ENCODE measurements at places on chromosomes 4 and X.

DNA sequence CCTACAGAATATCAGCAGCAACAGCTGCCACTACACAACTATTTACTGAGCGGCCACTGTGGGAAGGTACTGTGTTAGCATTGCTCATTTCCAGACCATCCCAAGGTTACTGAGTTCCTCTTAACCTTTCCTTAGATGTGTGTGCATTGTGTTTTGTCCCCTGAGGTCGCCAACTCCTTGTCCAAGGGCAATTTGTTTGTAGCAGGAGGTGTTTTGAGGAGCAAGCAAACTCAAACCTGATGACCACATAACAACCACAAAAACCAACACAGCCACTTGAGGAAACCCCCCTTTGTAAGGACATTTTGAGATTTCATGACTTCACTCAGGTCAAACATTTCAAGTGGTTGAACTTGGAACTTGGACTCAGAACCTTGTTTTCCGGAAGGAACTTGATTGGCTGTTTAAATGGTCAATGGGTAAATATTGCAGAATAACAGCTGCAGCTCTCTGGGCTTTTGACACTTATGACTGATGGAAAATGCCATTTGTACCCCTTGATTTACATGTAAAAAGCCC is 122.3 kb downstream of the MID1IP1 start:
- DNase-seq = no peak

DNA sequence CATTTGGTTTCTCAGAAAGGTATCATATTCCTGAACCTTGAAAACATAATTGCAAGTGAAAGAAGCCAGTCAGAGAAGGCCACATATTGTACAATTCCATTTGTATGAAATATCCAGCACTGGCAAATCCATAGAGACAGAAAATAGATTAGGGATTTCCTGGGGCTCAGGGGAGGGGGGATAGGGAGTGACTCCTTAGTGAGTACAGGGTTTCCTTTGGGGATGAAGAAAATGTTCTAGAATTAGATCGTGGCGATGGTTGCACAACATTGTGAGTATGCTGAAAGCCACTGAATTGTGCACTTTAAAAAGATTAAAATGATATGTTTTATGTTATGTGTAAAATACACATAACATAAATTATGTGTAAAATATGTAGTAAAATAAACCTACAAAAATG is 10.3 kb downstream of the XPNPEP2 start:
- DNase-seq = no peak

- DNase-seq = peak; percentile 25
Measured at GRCh38 chr4:168585168-168586091, 88.6 kb downstream of the PALLD start.

- DNase-seq = no peak
Measured at GRCh38 chr4:97349468-97350186, 793.6 kb downstream of the STPG2 start.

DNA sequence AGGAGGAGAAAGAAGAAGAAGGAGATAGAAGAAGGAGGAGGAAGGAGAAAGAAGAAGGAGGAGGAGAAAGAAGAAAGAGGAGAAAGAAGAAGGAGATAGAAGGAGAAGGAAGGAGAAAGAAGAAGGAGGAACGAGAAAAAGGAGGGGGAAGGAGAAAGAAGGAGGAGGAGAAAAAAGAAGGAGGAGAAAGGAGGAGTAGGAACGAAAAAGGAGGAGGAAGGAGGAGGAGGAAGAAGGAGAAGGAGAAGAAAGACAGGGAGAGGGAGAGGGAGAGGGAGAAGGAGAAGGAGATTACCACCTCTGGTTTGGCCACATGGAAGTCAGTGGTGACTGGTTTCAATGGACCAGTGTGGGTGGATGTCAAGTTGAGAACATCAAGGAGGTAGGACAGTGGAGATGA is 50.0 kb upstream of the VEGFD start:
- no peak for DNase-seq

DNA sequence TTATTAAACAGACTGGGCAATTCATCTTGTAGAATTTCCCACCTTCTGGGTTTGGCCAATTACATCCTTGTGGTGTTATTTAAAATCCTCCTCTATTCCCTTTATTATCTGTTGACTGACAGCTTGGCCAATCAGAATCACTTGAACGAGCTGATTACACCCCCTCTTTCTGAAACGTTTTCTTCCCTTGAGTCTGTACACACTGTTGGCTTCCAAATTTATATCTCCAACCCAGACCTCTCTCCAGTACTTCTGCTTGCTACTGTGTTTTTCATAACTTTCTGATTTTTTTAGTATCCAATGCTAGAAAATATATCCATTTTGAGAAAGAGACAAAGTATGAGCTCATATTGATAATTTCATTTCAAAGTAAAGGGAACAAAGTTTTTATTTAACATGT is 14.8 kb downstream of the CD38 start:
- DNase-seq = no peak

DNA sequence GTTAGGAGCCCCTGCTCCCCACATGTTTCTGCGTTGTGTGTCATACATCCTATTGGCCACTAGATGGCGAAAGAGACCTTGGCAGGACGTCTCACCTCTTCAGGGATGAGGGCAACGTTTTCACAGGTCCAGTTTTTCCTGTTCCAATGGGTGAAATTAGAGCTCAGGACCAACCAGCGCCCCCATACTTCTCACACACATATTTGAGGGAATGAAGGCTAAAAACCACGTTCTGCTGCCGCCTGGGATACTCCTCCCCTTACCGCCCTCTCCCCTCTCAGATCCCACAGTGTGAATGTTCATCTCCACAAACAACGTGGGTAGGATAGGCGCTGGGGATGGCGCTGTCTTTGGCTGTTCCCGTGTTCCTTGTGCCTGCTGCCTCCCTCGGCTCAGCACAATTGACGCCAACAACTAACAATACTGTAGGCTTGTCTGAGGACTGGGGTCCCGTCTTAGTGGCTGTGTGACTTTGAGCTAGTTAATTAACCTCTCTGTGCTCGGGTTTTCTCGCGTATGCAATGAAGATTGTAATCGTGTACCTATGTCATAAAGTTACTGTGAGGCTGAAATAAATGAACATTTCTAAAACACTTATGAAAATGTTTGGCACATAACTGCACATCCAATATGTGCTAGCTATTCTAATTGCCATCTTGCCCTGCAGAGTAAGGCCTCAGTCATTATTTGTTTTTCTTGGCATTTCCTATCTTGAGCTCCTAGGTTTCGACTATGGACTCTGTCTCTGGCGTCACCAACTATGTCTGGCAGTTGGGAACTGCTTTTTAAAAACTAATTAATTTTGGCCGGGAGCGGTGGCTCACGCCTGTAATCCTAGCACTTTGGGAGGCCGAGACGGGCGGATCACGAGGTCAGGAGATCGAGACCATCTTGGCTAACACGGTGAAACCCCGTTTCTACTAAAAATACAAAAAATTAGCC is 181.3 kb upstream of the STK26 start:
- DNase-seq = peak; percentile 5

GRCh38 chr4:83890816-83891215 is 354.9 kb downstream of the GPAT3 start:
- DNase-seq = no peak

DNA sequence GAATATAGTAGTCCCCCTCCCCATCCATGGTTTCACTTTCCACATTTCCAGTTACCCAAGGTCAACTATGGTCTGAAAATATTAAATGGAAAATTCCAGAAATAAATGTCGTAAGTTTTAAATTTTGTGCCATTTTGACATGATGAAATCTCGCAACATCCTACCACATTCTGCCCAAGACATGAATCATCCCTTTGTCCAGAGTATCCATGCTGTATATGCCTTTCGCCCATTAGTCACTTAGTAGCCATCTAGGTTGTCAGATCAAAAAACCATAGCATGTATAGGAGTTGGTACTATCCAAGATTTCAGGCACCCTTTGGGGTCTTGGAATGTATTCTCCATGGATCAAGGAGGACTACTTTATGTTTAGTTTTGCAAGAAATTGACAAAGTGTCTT is 8.3 kb downstream of the PRRG1 start:
- DNase-seq = no peak

DNA sequence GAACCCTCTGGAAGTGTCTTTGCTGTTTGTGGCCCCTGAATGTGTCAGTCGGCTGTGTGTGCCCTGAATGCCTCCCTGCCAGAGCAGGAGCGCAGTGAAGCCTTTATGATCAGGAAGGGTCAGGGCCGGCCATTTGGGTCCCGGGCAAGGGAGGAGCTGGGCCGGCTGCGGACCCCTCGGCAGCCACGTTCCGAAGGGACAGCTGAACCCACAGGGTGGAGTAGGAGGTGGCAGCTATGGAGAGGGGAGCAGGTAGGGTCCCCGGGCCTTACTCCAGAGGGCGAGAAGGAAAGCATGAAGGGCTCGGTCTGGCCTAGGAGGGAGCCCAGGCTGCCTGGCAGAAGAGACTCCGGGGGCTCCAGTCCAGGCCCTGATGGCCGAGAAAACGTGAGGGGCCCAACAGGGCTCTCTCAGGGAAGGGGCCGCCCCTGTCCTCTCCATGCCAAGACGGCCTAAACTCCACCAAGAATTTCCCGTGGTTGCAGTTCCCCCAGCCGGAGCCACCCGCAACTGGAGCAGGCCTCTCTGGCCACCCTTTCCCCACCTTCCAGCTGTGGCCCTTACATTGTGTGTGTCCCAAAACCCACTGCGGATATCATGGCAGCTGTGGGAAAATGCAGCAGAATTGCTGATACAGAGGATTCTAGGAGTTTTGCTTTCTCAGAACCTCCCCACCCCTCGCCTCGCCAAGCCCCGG is 182.2 kb upstream of the STK26 start:
- no peak for DNase-seq

DNA sequence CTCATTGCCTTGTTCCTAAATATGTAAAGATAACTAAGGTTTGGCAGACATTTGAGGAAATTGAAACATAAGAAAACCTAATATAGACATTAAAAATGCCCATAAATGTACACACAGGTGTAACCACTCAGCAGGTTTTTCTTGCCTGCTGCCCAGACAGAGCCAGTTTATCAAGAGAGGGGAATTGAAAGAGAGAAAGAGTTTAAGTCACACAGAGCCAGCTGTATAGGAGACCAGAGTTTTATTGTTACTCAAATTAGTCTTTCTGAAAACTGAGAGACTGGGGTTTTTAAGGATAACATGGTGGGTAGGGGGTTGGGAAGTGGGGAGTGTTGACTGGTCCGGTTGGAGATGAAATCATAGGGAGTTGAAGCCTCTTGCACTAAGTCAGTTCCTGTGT is 119.0 kb downstream of the CFAP299 start:
- no peak for DNase-seq
